Left renal cortex interstitium (tissue), 4 donors: ENCODE measurements at places on chromosomes 1 and 21. TPM values are rescaled to one million over a fixed set of nuclear protein-coding genes. Genes with fewer than 3 reads are reported as not detected.

DNA sequence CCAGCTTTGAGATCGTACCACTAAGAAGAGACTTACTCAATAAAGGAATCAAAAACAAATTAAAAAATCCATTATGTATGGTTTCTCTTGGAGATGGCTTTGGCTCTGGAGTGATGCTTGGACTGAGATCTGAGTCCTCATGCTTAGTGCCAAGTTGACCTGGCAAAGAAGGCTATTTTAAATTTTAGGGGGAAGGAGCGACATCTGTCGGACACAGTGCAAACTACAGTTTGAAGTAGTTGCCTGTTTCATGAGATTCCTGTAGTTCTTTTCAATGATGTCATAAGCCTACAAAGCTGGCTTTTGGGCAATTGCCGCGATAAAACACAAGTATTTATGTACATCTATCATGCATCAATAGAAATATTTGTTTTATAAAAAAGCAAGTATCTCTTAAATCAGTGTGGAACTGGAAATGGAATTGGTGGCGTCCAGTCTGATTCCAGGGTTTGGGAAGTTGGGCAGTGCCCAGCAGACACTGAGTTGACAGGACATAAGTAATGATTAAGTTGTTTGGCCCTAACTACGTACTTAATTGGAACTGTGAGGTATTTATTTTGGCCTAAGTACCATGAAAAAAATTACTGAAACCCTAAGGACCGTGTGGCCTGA, 50.0 kb downstream of the TBCE start:
- peak; percentile 41 for DNase-seq

DNA sequence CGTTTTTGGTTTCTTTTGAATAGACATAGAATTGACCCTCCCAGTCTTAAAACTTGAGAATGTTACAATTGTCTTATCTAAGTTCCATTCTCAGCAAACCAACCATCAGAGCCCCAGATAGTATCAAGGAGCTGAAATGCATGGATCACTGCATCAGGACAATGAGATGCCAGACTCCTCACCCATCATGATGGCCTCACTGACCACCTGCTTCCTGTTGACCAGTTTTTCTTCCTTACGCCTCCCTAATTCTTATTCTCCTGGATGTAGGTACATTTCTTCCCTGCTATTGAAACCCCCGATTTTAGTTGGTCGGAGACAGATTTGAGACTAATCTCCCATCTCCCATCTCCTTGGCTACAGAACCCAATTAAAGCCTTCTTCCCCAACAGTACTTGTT, 17.7 kb downstream of the MATN1 start:
- no peak for DNase-seq

GRCh38 chr1:184418652-184419349, 32.0 kb downstream of the C1orf21 start:
- DNase-seq = no peak

- DNase-seq = no peak
These were observed 241.2 kb downstream of the ASTN1 start for GRCh38 chr1:176923283-176923682.

The CHIT1 gene
- polyA plus RNA-seq = 0.46 TPM

The MTARC1 gene
- 18.8 TPM for polyA plus RNA-seq
